ENCODE measurements at places on chromosomes 7 and 10. TPM values are rescaled to one million over a fixed set of nuclear protein-coding genes. Genes with fewer than 3 reads are reported as not detected.

GRCh38 chr7:100897772-100898454 is 2.2 kb upstream of the ACHE start:
- DNase-seq, result no peak

- DNase-seq, result peak; percentile 63
These were observed 8.8 kb downstream of the DPYSL4 start for GRCh38 chr10:132195366-132196075.

DNA sequence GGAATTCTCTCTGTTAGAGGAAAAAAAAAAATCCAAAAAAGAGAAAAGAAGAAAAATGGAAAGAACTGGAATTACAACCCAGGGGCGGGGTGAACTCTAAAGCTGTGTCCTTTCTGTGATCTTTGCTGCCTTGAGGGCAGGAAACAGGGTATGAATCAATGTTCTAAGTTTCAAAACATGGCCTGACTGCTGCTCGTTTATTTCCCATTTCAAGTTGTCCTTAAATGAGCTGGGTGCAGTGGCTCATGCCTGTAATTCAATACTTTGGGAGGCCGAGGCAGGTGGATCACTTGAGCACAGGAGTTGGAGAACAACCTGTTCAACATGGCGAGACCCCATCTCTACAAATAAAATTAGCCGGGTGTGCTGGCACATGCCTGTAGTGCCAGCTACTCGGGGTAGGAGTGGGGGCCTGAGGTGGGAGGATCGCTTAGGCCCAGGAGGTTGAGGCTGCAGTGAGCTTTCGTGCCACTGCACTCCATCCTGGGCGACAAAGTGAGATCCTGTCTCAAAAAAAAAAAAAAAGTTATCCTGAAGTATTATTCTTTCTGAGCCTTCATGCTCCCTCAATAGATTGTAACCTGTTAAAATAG is 24.7 kb upstream of the TFAM start:
- no peak for DNase-seq

GRCh38 chr7:150365673-150366398 is 2.8 kb upstream of the REPIN1 start:
- DNase-seq, result no peak

DNA sequence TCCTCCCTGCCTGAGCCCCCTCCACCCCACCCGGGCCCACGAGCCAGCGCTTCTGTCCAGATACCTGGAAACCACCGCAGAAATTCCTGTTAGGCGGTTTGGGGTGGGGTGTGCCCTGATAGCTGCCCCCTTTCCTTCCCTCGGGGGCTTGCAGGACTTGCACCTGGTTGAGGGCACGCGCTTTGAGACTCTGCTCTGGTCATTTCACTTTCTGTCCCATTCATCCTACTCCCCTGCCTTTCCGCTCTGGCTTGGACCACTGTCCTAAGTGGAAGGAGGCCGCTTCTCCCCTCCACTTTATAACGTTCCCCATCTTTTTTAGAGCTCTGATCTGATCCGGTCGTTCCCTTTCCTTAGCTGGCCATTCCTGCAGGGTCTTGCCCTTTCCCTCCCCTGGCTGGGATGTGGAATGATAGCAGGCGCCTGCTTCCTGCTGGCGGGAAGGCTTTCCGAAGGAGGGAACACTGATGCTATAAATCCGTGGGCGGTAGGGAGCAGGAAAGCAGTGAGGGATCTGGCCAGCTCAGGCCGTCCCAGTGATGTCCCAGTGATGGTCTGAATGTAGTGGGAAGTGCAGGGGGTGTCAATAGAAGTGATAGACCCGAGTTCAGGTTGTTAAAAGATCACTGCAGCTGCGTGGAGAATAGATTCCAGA is 852 bp upstream of the PRKAR1B start:
- DNase-seq, result no peak

GRCh38 chr10:90738885-90739284 is 119.0 kb downstream of the HTR7 start:
- no peak for DNase-seq

GRCh38 chr10:122263971-122264370 is 7.1 kb upstream of the BTBD16 start:
- no peak for DNase-seq

BZW2 gene
- 26.6 TPM for total RNA-seq
